Testis (tissue), 5 donors: ENCODE measurements at places on chromosomes 11 and 22. TPM values are rescaled to one million over a fixed set of nuclear protein-coding genes. Genes with fewer than 3 reads are reported as not detected.

- DNase-seq = no peak
Observed at GRCh38 chr11:85076535-85077330, 550.4 kb downstream of the DLG2 start.

GRCh38 chr22:44623771-44624510 is 78.1 kb upstream of the PRR5 start:
- peak; percentile 53 for DNase-seq

GRCh38 chr22:19287889-19288288 is 3.6 kb downstream of the CLTCL1 start:
- no peak for DNase-seq

GRCh38 chr11:109229682-109230081 is 192.3 kb upstream of the C11orf87 start:
- no peak for DNase-seq

RTN4R gene
- total RNA-seq = 5.1 TPM

TBX10 gene
- 0.50 TPM for total RNA-seq
